Amniotic epithelial cell (primary cell): ENCODE measurements at places on chromosomes 13 and 19.
A peak's percentile ranks its signal among the peaks of the same experiment; 100 is the strongest.

DNA sequence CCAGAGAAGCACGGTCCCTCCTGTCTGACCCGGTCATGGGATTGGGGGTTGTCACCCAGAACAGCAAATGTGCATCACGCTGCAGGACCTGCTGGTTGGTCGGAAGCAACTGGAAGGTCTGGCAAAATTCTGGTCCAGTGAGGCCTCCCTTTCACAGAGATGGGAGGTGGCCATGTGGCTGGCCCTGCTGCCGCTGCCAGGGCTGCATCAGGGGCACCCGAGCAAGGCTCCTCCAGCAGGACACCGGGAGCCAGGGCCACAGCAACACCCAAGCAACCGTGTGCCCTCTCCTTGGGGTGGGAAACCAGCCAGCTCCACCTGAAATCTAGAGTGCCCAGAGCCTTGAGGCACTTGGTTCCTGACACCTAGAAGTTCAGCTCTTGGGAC is 11.5 kb upstream of the GAS6 start:
- no peak for DNase-seq

- DNase-seq = no peak
Observed at GRCh38 chr19:48988860-48989259, 4.2 kb downstream of the GYS1 start.

- DNase-seq = no peak
Observed at GRCh38 chr13:40483601-40484000, 182.8 kb downstream of the FOXO1 start.

DNA sequence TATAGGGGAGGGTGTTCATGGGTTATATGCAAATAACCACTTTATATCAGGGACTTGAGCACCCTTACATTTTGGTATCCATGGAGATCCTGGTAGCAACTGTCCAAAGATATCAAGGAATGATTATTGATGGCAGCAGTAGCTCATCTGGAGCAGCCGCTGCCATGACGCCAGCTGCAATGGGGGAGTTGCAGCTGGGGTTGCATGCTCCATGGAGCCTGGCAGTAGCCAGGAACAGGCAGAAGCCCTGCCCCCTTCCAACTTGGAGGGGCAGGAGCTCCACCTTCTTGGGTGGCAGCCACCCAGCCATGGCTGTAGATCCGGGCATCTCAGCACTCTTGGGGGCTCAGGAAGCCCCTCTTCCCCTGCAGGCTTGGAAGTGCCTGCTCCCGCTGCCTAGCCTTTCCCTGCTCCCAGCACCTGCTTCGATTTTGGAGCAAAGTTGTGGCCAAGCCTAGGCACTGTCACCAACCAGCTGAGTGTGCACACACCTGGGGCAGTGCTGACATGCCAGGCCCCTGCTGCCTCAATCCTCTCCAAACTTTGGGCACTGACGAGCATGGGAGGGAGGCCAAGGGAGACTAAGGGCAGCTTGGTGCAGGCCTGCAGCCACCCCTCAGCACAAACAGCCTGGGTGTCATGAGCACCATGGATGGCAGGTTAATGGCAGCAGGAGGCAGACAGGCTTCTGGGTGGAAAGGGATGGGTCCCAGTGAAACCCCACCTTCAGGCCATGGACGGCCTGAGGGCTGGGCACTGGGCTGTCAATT is 235.6 kb upstream of the CSNK1A1L start:
- no peak for DNase-seq

DNA sequence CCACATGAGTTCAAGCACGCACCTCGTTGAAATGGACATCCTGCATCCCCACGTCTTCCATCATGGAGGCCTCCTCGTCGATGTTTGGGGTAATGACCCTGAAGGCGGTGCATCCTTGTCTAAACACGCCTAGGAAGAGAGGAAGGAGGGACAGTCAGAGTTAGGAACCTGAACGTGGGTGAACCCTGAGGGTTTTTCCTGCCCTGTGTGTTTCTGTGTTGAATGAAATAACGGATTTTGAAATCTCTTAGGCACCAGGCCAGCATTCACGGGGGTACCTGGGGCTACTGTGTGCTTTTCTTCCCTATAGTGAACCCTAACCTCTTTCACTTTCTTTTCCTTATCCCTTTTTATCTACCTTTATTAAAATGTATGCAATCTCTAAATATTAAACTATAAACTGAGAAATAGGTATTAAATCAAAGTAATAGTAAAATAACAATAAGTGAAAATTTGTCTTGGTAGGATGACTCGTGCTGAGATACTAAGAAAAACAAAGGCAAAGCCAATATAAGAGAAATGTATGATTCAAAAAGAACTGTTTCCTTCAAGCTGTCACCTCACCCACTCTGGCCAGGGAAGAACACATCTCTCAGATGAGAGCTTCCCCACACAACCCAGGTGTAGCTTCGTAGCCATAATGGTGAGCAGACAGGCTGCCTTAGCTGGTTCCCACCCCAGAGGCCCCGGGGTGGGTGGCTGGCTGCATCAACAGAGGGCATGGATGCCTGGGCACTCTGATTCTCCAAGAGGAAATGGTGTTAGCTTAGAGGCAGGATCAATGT is 72.1 kb upstream of the SLC15A1 start:
- no peak for DNase-seq

DNA sequence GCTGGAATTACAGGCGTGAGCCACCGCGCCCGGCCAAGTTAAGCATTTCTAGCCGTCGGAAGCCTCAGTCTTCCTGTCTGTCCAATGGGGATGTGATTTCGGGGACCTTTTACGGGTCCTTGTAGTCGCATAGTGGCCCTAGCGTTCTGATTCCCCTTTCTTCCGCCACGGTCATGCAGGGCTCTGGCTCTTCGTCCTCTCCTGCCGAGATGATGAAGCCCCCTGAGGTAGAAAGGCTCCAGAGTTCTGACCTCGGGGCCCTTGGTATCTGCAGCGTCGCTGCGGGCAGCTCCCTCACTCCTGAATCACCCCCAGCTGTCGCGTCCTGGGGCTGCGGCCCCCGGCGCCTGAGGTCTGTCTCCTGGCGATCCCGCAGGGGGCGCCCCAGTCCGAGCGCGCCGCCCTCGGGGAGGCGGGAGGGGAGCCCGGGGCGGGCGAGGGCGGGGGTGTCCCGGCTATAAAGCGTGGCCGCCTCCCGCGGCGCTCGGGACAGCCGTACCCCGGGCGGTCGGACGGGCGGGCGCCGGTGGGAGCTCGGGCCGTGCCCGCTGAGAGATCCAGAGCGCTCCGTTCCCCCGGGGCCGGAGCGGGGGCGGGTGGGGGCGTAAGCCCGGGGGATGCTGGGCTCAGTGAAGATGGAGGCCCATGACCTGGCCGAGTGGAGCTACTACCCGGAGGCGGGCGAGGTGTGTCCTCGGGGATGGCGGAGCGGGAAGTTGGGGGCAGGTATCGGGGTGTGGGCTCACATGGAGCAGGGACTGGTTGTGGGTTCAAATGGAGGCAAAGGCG is at the start of gene FOXA3:
Gene FOXA3, plus strand, starts transcription at position 487 of the 789 bp plus-strand sequence. Its CDS starts 131 bp downstream, at position 618.
- peak; percentile 21 for DNase-seq

DNA sequence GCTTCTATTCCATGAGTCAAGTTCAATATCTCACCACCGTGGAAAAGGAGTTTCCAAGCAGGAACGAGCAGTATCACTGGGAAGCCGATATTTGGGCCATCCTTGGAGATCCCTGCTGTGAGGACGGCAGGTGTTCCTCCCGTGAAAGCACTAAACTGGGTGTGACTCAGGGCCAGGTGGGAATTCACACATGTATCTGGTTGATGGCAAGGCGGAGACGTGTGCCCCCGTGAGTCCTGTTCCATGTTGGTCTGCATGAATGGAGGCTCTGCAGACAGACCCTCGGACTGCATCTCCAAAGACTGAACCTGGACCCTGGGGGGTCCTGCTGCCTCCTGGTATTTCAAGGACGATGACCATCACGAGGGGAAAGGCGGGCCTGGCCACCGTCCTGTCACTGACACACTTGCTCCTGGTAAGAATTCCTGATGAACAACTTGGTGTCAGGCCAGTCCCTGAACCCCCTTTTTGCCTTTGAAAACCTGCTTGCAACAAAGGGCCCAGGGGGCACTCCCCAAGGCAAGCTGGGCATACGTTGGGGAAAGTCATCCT is 22.8 kb upstream of the GAS6 start:
- no peak for DNase-seq

GRCh38 chr13:34611671-34612070 is 330.4 kb upstream of the NBEA start:
- DNase-seq = no peak

DNA sequence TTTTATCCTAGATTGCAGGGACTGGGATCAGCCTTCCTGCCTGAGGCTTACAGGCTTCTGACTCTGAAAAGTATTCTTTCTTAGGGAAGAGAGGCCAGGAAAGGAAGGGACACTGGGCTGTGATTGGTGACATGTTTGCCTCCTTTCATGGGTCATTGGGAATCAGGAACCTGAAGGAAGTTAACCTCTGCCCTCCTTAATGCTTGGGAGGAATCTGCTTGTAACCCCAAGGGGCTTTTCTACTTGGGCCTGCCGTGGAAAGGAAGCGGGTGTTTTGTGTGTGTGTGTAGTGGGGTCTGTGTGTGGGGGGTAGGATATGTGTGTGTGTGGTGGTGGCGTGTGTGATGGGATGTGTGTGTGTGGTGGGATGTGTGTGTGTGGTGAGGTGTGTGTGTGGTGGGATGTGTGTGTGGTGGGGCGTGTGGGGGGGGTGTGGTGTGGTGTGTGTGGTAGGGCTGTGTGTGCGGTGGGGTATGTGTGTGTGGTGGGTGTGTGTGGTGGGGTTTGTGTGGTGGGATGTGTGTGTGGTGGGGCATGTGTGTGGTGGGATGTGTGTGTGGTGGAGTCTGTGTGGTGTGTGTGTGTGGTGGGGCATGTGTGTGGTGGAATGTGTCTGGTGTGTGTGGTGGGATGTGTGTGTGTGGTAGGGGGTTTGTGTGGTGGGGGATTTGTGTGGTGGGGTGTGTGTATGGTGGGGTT is 41.3 kb upstream of the NPAS1 start:
- DNase-seq = no peak

DNA sequence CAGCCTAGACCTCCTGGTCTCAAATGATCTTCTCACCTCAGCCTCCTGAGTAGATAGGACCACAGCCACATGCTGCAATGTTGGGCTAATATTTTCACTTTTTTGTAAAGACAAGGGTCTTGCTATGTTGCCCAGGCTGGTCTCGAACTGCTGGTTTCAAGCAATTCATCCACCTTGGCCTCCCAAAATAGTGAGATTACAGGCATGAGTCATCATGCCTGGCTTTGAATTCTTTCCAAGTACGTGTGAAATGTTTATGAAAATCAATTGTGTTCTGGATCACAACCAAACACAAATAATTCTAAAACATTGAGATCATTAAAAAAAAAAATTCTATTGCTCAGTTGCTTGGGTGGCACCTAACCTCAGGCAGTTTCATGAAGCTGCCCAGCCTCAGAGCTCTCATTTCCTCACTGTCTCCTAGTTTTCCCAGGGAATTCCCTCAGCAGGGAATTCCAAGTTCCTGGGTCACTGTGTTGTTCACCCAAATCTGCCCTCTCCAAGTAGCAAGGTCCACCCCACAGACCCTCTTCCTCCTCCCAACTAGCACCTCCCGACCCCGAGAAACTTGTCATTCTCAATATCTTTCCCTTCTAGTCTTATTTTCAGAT is 44.8 kb downstream of the ING1 start:
- peak; percentile 60 for DNase-seq

GRCh38 chr13:74264333-74264732 is 130.1 kb upstream of the KLF12 start:
- no peak for DNase-seq

DNA sequence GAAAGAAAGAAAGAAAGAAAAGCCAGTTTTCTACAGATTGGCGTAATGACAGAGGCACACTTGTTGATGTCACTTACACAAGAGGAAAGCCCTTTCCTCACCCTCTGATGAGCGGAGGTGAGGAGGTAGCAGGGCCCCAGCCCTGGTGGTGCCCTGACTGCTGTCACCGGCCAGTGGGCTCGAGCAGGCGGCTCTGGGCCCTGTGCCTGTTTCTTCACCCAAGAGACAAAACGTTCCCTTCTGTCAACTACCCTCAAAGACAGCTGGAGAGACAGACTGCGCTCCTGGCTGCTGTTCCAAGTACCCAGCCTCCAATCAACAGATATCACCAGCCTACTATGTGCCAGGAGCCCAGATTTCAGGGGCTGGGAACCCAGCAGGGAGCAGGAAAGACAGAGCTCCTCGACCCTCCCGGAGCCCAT is 10.1 kb downstream of the EPS15L1 start:
- no peak for DNase-seq

- no peak for DNase-seq
Observed at GRCh38 chr19:35232912-35233311, 4.4 kb upstream of the FAM187B start.

DNA sequence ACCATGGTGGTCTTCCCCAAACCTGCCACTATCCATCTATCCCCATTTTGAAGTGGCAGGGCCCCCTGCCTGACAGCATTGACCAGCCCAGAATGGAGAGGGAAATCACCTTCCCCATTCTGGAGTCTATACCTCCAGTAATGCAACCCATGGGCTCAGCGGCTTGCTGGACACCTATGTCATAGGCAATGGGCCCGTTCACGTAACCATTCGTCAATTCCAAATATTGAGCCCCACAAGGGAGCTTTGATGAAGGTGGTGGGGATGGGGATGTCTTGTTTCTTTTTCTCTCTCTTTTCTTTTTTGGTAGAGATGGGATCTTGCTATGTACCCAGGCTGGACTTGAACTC is 63.1 kb downstream of the AP1M1 start:
- no peak for DNase-seq

- no peak for DNase-seq
Observed at GRCh38 chr19:38632476-38633213, 13.7 kb downstream of the EIF3K start.

- DNase-seq = no peak
Observed at GRCh38 chr19:3096902-3097326, 2.8 kb downstream of the GNA11 start.

DNA sequence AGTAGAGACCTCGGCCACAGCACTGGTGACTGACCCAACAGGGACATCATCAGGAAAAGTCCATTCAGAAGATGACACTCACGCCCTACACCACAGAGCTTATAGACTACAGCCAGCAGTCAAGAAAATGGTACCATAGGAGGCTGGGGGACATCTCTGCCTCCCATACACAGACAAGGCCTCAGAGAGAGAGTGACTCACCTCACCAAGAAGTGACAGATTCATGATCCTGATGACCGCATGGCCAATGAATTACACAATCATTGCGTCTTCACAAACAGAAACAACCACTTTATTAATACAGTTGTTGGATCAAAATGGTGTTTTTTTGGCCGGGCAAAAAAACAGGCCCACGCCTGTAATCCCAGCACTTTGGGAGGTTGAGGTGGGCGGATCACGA is 260.8 kb upstream of the TSHZ3 start:
- DNase-seq = no peak

DNA sequence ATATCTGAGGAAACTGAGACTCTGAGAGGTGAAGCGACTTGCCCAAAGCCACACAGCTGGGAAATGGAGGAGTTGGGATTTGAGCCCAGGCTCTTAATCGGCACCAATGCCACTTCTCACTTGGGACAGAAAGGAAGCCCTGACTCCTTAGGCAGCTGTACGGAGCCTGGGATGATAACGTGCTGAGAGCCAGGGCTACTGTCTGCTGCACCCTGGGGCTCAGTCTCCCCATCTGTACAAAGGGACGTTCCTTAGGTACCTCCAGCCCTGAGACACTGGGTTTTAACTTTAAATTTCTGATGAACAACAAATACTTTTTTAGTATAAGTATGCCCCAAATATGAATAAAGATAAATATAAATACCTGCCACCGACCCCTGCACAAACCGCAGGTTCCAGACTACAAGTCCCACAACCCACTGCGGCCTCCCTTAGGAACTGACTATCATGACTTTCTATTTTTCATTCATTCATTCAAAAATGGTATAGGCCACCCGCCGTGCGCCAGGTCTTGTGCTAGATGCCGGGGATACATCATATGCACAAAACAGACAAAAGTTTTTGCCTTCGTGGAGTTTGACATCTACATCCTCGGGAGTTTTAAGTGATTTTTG is 776 bp upstream of the NCLN start:
- peak; percentile 72 for DNase-seq
